Activated T-helper 1 cell treated with anti-CD3 and anti-CD28 coated beads, Interleukin-2, amount 50 U/mL, for 16 hours (primary cell): ENCODE measurements at places on chromosomes 6 and 20.

DNA sequence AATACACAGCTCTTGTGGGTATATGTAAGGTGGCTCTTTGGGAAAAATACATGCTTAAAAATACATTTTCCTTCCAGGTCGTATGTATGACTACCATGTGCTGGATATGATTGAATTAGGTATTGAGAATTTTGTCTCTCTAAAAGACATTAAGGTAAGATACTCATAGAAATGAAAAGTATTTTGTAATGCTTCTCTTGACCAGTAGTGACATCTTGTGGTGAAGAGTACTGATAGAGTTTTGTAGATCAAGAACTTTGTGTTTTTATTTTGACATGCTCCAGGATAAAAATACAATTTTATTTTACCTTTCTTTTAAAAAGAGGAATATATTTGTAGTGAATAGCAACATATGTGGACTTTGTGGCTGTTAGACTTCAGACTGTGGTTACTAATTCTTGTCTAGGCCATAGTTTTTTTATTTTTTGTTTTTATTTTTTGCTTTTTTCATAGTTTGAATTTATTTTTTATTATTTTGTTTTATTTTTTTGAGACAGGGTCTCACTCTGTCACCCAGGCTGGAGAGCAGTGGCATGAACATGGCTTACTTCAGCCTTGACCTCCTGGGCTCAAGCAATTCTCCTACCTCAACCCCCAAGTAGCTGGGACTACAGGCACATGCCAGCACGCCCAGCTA is 17.9 kb downstream of the RPF2 start:
- DNase-seq: no peak

DNA sequence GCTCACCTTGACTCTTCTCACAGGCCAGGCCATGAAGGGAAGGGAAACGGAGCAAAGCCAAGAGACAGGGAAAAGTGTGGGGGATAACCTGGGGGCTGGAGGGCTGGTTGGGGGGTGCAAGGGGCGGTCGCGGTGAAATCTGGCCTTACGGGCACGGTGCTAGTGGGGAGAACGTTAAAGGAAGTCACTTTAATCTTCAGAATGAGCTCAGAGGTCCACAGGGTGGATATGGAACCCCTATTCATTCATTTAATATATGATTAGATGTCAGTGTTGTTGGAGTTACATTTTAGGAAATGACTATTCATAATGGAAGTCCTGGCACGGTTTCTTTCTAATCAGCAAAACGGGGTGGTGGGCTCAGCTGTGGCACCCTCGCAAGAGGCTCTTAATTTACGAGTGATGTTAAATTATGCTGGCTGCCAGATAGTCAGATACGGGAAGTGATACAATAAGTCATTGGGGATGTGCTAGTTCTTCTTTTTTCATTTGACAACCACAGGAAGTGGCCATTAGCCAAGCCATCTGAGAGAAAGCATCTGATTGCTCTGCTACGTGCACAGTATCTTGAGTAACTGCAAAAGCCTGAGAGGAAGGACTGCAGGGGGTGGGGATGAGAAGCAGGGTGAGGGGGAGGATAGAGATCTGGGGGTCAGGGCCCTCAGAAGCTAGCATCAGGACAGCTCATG is 253.0 kb downstream of the QKI start:
- no peak for DNase-seq

DNA sequence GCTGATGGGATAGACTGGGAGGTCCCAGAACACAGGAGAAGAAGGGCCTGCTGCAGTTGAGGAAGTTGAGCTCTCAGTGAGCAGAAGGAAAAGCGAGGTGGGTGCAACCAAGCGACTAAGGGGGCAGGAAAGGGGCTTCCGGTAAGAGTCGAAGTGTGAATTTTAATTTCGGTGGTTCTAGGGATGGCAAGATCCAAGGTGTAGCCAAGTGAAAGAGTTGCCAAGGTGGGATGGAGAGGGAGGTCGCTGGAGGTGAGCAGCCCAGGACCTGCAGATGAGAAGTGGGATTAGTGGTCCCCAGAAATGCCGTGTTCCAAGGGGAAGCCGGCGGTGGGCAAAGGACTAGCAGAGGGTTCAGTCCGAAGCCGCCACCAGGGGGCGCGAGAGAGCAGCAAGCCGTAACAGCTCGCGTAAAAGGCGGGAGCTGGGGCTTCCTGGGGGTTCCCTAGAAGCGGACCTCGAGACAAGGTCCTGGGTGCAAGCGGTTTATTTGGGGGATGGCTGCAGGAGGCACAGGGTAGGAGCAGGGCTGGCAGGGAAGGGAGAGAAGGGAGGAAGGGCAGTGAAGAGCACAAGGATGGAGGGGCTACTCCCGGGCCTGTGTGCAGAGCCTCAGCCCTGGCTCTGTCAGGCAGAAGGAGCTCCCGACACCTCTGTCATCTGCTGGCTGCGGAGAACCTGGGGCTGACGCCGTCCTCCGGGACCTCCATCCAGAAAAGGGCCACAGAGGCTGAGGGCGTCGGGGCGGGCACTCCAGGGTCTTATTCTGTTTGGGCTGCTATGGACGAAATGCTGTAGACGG is 103.6 kb downstream of the PAX1 start:
- DNase-seq: no peak

DNA sequence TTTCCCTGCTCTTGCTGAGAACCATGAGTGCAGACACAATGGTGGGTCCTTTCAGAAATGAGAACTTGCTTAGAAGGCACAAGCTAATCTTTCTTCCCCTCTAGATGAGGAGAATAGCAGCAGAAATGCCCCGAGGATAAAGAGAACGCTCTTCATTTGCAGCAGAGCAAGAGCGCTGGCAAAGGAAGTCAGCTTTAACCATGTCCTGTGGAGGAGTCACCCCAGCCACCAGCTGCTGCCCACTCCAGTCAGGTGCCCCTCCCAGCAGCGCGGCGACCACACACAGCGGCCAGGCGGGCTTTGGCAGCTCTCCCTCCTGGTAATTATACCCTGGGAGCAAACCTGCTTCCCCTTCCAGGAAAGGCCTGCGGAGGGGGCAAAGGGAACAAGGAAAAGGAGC is 42.4 kb upstream of the EMILIN3 start:
- no peak for DNase-seq

DNA sequence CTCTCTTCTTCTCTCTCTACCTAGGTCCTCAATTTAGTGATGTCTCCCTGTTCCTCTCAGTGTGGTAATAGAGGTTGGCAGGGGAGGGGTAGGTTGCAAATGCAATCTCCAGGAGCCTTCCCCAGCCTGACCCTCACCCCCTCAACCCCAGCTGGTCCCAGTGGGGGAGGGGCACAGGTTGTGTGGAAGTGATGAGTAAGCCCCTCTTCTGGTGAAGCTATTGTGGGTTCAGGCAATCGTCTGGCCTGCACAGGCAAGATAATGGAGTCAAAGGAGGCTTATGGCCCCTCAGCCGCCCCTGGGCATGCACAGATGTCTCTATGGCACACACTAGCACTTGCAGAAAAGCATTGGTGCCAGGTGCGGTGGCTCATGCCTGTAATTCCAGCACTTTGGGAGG is 10.8 kb upstream of the ADA start:
- DNase-seq: no peak

- DNase-seq: no peak
Observed at GRCh38 chr6:15512126-15512525, 150.7 kb downstream of the DTNBP1 start.

- DNase-seq: no peak
Observed at GRCh38 chr20:34300809-34301586, 2.2 kb downstream of the AHCY start.

DNA sequence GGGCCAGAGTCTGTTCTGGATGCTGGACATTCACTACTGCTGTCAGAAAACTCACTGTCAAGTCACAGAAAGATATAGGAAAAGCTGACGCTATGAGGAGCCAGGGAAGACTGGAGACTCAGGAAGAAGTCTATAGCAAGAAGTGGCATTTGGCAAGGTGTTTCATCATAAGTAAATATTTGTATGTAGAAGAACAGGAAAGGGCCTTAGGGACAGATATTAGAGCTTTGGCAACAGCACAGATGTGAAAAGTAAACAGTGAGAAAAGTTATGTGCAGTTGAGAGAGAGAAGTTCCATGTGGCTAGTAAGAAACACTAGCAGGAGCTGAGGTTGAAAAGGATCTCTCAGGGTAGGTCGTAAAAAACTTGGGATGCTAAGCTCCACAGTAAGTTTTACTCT is 868.9 kb downstream of the PHF3 start:
- no peak for DNase-seq

GRCh38 chr20:53320701-53321100 is 272.9 kb downstream of the ZNF217 start:
- no peak for DNase-seq

DNA sequence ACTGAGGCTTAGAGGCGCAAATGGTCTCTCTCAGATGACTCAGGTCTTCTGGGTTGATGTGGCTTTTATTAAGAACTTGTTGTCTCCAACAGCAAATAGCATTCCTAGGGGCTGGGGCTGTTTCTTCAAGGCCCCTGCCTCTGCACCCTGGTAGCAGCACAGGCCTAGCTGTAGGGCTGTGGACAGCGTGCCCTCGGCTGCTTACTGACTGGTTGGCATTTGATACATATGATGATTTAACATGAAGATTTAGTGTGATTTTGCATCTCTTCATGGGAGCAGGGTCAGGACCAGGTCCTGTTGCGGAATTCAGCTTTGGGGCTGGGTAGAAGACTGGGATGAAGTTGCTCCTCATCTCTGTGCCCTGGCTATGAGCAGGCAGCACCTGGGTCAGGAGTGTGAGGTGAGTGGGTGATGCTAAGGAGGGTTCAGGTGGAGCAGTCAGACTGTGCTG is 24.3 kb upstream of the IER3 start:
- DNase-seq: no peak

DNA sequence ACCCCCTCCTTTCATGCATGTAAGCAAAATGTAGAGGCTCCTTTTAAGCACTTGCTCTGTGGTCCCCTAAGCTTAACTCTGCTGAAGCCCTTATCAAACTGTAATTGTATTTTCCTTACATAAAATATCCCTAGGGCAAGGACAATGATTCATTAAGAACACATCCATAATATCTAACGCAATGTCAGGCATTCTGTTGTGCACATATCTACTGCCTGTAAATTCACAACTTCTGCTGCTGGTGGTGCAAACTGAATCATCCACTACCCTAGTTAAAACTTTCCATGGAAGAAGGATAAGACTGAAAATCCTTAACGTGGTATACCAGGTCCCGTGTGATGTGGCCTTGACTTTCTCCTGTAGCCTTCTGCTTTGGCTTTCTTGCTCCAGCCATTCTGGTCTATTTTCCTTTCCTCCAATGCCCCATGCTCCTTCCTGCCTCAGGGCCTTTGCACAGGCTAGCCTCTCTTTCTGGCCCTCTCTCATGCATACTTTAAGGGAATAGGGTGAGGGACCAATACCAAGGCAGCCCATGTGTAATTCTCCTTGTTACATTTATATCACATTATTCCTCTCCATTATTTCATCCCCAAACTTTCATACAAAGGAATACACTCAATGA is 113.6 kb upstream of the ZFP64 start:
- no peak for DNase-seq

DNA sequence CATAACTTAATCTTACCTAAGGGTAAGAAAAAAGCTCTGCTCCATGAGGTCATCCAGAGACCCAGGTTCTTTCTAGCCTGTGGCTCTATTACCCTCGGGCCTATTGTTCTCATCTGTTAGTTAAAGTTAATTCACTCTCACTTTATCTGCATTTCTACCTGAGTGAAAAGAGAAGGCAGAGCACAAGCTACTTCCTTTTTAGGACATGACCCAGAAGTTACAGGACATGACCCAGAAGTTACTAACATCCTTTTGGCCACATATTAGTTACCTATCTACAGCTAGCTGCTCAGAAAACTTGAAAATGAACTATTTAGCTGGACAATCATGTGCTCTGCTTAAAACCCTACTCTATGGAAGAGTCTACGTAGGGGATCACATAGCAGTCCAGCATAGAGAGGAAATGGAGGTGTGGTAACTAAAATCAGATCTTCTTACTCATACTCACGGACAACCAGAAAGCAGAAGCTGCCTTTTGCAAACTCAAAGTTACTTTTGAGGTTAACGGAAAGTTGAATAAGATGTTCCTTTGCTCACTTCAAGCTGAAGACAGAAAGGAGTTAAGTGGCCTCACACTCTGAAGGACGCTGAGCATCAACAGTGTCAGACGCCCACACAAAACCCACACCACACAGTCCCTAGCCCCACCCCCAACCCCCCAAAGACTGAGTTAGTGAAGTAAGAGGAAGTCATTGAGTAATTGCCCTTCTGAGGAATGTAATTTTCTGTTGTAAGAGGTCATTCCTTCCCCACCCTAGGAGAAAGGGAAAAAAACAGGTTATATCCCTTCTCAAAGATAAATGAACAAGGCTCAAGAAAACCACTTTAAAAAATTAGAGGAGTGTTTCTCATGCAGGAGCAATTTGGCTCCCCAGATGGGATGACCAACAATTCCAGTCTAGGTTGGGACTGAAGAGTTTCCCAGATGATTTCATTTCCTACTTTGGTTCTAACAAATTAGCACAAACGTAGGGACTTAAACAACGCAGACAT is 45.9 kb upstream of the TAB2 start:
- DNase-seq: no peak

DNA sequence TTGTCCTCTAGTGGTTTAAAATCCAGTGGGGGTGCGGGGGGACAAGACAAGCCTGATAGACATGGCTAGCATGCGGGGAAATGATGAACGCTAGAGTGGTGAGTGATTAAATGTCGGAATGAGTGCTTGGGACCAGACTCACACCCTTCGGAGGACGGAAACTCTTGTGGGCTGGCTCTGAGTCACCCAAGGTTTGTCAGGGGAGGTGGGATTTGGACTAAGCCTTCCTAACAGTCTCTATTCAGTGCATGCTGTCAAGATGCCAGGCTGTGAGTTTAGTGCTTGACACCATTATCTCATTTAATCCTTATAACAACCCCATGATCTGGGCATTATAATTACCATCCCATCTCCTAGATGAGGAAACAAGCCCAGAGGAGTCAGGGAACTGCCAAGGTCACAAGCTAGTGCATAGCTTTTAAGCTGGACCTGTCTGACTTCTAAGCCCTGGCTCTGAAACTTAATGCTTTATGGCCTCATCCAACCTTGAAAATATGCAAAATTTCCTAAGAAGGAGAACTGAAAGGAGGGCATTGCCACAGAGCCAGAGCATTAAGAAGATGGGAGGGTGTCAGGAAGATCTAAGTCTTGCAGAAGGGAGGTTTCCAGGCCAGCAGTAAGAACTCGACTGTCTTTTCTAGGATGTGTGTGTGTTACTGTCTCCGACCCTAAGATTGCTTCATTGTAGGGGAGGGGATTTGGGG is 168.7 kb upstream of the LRFN2 start:
- no peak for DNase-seq
